NCI-H1436 treated with DMSO at 0.1 percent for 48 hours (cell line): ENCODE measurements at places on chromosomes 13 and 19.

- DNase-seq, result no peak
These were observed 128.6 kb downstream of the ZNF100 start for GRCh38 chr19:21638776-21639175.

GRCh38 chr13:29935309-29935981 is 85.0 kb upstream of the UBL3 start:
- no peak for DNase-seq

- no peak for DNase-seq
These were observed 15.4 kb downstream of the RB1 start for GRCh38 chr13:48318821-48319511.

- no peak for DNase-seq
These were observed 8.3 kb downstream of the COL4A1 start for GRCh38 chr13:110298505-110299282.

DNA sequence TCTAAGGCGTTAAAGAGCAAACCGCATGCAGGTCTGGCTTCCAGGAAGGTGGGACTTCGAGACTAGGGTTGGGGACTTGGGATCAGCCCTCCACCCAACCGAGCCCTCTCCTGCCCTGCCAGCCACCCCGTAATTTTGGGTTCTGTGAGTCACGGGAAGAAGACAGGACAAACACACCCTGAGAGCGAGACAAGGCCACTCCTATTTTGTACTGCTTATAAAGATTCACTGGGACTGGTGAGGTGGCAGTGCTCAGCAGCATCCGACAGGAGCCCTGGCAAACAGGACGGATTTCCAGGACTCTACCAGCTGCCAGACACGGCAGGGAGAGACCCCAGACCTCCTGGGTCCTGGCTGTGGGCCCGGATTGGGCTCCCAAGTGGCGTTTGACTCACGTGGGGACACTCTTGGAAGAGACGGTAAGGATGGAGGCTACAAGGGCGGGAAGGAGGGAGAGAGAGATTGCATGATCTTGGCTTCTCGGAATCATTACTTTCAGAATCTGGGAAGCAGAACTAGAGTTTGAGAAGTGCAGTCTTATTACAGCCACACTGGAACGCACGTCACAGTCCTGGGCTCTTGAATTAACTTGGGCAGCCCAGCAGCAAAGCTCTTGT is at the start of gene C5AR2:
TSS of gene C5AR2 (plus strand) at position 245 of the 617 bp plus-strand sequence. CDS start 8,625 bp downstream, outside the sequence.
- DNase-seq, result no peak

DNA sequence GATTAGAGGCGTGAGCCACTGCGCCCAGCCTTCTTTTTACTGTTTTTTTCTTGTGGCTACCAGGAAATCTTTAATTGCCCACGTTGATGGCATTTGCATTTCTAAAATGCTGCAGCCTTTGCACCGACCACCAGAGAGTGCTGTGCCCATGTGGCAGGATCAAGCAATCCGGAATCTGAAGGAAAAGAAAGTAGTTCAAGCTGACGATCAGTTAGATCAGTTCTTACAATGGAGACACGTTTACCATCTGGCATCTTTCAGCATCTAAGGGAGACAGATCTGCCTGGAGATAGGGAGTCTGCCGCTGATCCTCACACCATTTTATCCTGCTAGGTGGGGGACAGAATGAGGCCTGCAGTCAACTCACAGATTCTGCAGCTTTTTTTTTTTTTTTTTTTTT is 19.9 kb downstream of the TINCR start:
- no peak for DNase-seq

GRCh38 chr13:92592757-92593156 is 633.9 kb upstream of the GPC6 start:
- DNase-seq, result no peak

- DNase-seq, result no peak
These were observed 12.3 kb downstream of the RUBCNL start for GRCh38 chr13:46374710-46375109.

GRCh38 chr13:24650161-24650560 is 30.0 kb upstream of the ATP12A start:
- DNase-seq, result no peak

GRCh38 chr13:112255550-112256120 is 120.5 kb upstream of the SPACA7 start:
- DNase-seq, result no peak

DNA sequence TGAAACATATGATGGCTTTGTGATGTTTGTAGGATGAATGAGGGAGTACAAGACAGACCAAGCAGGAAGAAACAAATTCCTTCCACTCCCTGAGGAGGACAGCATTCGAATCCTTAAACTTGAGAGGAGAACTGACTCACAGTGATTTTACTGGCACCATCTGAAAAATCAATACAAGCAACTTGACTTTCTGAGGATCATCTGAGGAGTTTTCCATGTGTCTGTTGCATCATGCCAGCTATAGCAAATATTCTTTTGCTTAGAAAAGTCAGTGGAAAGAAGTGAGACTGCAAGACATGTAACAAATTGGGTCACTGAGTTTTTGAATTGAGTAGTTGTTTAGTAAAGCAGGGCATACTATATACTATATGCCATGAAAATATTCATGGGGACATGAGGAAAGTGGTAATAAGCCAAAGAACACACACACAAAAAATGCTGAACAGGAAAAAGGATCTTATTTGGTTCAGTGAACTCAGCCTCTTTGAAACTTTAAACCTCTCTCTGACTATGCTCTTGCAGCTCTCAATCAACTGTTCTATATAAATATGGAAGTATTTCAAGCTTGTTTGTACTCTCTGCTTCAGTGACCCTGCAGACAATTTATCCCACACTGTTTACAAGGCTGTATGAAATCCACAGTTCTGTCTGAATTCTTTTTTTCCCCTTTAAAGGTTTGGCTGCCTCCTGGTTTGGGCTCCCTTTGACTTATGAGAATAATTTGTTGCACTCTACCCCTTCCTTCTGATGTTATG is 35.5 kb downstream of the SERTM1 start:
- DNase-seq, result no peak

DNA sequence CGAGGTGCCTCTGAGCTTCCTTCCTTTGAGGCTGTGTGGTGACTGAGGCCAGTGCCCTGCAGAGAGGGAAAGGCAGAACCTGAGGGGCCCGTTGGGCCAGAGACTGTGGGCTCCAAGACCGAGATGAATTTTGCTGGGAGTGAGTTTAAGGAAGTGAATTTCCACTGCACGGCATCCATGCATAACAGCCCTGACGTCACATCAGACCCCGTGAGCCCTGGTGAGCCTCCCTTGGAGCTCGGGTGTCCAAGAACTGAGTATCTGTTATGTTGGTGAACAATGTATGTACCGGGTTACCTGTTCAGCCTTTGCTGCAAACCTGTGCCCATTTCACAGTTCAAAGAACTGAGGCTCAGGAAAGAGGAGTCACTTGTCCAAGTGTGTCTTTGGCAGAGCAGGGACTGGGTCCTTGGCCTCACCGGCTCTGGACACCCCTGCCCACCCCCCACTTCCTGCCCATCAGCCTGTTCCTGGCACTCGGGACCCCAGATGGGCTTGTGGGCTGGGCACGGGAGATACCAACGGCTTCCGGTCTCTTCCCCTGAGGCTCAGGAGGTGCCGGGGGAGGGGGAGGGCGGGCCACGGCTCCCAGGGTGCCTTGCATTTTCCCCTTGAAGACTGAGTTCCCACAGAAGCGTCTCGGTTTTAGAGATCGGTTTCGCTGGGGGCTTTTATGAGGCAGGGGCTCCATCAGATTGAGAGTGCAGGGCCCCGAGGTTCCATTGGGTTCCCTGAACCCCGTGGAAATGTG is 33.7 kb downstream of the NFILZ start:
- DNase-seq, result no peak

DNA sequence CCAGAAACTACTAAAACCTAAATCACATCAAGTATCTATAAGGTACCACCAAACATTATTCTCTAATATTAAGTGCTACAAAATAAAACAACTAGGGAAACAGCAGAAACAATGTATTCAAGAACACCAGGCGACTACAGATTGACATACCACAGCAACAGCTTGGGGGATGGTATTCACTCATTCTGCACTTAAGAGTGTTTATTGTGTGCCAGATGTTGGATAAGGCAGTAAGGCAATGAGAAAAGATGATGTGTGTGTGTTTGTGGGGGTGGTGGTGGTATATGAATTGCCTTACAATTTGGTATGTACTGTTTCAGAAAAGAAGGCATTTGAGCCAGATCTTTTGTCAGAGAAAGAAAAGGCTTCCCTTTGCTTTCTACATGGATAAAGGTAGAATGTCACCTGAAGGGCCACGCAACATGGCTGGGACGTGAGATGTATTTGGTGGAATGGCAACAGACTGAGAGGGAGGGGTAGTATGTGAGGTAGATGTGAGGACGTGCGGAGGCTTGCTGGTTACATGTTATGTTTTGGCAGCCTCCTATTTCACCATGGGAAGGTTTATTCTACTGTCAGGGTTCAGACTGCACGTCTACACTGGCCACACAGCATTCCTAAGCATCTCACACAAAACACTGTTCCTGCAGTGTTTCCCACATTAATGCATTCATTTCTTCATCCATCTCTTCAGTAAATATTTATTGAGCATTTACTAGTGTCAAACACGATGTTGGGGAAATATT is 300.7 kb downstream of the KLF12 start:
- no peak for DNase-seq

DNA sequence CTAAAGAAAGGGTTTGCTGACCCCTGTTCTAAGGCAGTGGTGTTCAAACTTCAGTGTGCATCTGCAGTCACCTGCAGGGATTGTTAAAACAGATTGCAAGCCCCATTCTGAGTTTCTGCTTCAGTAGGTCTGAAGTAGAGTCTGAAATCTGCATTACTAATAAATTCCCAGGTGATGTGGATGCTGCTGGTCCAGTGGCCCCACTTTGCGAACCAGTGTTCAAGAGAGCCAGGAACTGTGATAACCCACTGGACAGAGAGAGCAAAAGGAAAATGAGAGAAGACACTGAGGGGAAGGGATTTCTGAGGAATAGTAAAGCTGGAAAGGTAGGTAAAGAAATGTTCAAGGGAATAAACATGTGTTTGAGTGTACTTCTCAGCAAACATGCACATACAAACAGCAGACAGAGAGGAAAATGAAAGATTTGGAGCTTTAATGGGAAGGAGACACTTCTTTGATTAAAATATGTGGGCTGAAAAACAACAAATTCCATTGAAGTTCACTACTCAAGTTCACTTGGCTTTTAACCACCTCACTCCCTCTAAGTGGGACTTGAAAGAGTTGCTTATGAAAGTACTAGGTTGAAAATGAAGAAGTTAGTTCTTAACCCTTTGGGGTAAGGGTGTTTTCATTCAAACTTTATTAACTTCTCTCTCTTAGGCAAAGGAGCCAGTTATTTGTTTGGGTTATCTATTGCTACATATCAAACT is 26.4 kb upstream of the FAM216B start:
- DNase-seq, result no peak

GRCh38 chr19:6214881-6215541 is 64.8 kb downstream of the MLLT1 start:
- no peak for DNase-seq

- no peak for DNase-seq
These were observed 169.0 kb downstream of the TBC1D4 start for GRCh38 chr13:75312884-75313520.

DNA sequence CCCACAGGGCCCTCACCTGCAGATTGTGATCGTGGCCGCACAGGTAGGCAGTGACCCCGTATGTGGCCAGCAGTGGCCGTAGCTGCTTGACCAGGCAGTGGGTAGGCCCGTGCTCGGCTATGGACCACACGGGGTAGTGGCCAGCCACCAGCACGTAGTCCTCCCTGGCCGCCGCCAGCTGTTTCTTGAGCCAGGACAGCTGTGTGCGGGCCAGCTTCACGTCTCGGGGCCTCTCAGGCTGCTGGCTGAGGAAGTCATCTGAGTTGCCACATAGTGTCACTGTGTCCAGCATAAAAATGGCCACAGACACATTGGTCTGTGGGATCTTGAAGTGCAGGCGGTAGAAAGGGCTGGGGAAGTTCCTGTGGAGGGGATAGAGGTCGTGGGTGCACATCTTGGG is 1.2 kb downstream of the ACP5 start:
- DNase-seq, result no peak

DNA sequence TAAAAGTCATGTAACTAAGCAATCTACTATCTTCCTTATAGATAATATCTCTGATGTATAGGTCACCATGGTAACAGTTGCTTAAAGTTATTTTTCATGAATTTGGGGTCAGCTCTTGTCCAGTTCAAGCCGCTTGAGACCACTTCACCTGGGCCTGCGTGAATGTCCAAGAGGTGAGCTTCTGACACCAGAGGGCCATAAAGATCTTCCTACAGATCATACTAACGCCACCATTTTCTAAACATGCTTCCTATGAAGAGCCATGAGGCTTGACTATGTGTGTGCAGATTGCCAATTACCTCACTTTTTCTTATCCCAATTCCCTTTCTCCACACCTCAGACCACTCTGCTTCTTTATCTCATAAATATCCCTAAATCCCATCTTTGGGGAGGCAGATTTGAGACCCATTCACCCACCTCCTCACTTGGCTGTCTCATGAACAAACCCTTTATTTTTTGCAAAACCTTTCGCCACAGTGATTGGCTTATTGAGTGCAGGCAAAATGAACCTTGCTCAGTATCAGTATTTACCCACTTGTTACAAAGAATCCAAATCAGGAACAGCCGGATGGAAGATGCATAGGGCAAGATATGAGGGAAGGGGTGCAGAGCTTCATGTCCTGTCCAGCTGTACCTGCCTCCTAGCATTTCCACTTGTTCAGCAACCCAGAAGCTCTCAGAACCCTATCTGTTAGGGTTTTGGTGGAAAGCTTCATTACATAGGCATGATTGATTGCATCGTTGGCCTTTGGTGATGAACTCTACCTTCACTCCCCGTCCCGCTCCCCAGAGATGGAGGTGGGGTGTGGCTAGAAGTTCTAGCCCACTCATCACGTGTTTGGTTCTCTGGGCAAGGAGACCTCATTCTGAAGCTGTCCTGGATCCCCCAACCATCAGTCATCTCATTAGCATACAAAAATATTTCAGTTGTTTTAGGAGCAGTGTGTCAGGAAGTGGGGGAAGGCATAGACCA is 34.2 kb downstream of the FAM187B start:
- no peak for DNase-seq

- DNase-seq, result no peak
These were observed 12.8 kb downstream of the COL4A1 start for GRCh38 chr13:110294146-110294545.

- DNase-seq, result no peak
These were observed 10.6 kb downstream of the COL4A2 start for GRCh38 chr13:110317496-110318195.

DNA sequence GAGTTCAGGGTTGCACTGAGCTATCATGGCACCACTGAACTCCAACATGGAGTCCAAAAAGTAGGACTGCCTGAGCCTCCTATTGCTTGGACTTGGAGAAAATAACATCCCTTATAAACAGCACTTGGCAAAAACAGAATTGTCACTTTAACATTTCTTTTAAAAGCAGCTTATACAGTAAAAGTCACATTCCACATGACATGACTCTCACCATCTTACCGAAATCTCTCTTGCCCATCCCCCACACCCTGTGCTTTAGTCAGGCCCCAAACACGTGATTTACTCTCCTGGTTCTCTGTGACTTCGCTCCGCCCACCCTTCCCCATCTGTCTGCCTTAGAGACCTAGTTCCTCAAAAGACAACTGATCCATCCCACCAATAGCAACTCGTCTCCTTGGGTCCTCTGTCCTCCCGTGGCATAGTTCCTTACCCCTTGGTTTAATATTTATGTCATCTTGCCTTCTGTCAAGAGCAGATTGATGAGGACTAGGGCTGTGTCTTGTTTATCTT is 4.6 kb downstream of the SAFB start:
- no peak for DNase-seq

- DNase-seq, result no peak
These were observed 87.3 kb downstream of the KCTD15 start for GRCh38 chr19:33883859-33884519.
